Skeletal muscle cell (primary cell): ENCODE measurements at places on chromosomes 7 and 10.

GRCh38 chr10:110513949-110514348, 16.2 kb downstream of the DUSP5 start:
- no peak for DNase-seq

GRCh38 chr7:15503603-15504290, 58.1 kb downstream of the AGMO start:
- no peak for DNase-seq

- DNase-seq: no peak
These were observed 59.5 kb downstream of the LRRC18 start for GRCh38 chr10:48880016-48880705.

DNA sequence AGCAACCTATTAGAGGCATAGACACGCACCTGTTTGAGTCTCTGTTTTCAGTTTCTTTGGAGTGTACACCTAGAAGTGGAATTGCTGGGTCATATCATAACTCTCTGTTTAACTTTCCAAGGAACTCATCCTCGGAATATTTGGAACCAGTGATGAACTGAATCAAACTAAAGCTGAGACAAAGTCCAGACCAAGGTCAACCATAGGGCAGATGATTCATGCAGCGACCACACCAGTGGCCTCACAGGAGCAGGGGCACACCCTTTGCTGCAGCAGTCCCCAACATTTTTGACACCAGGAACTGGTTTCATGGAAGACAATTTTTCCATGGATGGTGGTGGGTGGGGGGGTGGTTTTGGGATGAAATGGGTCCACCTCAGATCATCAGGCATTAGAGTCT, 4.9 kb upstream of the OPTN start:
- no peak for DNase-seq

- DNase-seq: no peak
These were observed 303.6 kb downstream of the MAGI2 start for GRCh38 chr7:79149831-79150230.

DNA sequence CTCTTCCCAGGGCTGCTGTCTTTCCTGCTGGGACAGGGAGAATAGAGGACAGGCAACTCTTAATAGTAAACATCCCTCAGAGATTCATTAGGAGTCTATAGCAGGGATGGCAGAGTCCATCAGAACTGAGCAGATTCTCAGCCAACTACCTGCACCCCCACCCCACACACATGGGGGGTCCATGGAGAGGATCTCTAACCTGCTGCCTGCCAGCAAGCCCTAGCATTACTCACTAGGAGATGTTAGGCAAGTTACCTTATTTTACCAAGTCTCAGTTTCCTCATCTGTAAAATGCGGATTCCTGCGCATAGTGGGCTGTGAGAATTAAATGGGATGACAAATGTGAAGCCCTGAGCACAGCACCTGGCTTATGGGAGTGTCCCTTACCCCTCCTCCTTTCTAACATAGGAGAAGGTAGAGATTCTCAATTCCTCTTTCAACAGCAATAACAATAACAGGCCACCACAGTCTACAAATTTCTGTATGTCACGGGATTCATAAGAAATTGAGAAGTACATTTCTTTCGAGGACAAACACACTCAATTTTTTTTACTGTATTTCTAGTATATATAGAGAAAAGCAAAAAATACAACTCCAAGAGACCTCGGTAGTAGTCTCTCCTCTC, 23.8 kb upstream of the WDR11 start:
- no peak for DNase-seq

- no peak for DNase-seq
These were observed 25.3 kb downstream of the IL2RA start for GRCh38 chr10:6036861-6037321.

DNA sequence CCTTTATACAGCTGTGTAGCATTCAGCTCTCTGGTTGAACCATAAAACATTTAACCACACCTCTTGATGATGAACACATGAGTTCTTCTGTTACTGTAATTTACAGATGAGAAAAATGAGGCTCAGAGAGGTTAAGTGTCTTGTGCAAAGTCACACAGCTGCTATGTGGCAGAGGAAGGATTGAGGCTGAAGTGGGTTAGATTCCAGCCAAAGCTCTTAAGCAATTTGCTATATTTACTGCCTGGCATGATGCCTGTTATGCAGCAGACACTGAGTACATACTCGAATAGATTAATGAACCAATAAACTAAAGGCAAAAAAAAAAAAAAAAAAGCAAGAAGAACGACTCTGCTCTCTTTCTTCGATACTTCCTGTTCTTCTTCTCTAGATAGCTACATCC, 35.7 kb downstream of the GFRA1 start:
- no peak for DNase-seq
